ENCODE measurements at places on chromosomes 16 and 17.

GRCh38 chr17:16888413-16889087 lies 83.4 kb downstream of the TNFRSF13B start:
- no peak for DNase-seq

- no peak for DNase-seq
Measured at GRCh38 chr17:48760411-48760810, 31.9 kb upstream of the HOXB13 start.

DNA sequence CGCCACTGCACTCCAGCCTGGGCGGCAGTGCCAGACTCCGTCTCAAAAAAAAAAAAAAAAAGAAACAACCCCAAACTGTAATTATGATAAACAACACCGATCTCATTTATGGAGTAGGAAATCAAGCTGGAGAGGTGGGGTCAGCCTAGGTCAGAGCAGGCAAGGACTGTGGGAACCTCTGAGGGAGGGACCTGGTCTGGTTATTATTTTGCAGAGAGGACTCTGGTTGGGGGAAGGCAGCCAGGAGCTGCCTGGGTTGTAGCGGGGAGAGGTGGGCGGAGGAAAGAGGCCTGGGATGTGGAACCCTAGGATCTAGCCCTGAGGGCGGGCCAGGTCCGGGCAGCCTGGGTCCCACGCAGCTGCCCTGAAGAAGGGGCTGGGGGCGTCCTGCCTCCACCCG lies 10.9 kb upstream of the HS3ST6 start:
- peak; percentile 16 for DNase-seq

DNA sequence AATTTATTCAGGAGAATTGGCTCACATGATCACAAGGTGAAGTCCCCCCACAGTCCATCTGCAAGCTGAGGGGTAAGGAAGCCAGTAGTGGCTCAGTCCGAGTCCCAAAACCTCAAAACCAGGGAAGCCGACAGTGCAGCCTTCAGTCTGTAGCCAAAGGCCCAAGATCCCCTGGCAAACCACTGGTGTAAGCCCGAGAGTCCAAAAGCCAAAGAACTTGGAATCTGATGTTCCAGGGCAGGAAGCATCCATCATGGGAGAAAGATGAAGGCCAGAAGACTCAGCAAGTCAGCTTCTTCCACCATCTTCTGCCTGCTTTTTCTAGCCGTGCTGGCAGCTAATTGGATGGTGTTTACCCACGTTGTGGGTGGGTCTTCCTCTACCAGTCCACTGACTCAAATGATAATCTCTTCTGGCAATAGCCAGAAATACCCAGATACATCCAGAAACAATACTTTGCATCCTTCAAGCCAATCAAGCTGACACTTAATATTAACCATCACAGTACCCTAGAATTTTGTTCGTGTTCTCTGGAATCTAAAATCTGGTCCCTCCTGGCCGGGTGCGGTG lies 40.4 kb downstream of the TMEM114 start:
- DNase-seq, result no peak

- DNase-seq, result no peak
Measured at GRCh38 chr16:667113-667779, 686 bp upstream of the RHOT2 start.

DNA sequence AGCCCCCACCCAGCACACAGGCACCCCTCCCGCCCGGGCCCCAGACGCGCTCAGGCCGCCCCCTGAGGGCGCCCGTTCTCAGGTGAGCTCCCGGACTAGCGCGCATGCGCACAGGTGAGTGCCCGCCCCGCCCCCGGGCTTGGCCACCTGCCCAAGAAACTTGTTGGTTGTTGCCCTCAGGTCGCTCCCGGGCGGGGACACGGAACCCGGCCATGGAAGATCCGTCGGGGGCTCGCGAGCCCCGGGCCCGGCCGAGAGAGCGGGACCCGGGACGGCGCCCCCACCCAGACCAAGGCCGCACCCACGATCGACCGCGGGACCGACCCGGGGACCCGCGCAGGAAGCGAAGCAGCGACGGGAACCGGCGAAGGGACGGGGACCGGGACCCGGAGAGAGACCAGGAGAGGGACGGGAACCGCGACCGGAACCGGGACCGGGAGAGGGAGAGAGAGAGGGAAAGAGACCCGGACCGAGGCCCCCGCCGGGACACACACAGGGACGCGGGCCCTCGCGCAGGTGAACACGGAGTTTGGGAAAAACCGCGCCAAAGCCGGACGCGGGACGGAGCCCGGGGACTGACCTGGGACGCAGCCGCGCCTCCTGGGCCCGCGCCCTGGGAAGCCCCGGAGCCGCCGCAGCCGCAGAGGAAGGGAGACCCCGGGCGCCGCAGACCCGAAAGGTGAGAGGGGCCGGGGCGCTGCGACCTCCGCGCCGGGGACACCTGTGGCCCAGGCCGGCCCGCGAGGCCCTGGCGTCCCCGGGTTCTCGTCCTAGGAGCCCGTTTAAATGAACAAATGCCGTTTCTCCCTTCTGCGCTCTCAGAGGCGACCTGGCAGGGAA lies at the start of gene MARVELD3:
Gene MARVELD3 (plus strand): TSS at position 167 of the 840 bp plus-strand sequence. CDS start 46 bp downstream, at position 213.
- peak; percentile 9 for DNase-seq

- DNase-seq, result peak; percentile 60
Measured at GRCh38 chr17:50931144-50931908, 65.2 kb upstream of the TOB1 start.

- no peak for DNase-seq
Measured at GRCh38 chr17:29039764-29040598, 3.0 kb upstream of the PIPOX start.

- no peak for DNase-seq
Measured at GRCh38 chr16:80990577-80990976, 16.1 kb downstream of the CMC2 start.

GRCh38 chr16:84368308-84368996 lies at the start of gene ATP2C2:
Gene ATP2C2, plus strand, starts transcription at chr16:84368538. Its CDS starts 78 bp downstream, at chr16:84368616.
- DNase-seq, result no peak

- DNase-seq, result no peak
Measured at GRCh38 chr17:82321947-82322466, 4.6 kb upstream of the CD7 start.

GRCh38 chr16:12871784-12872183 lies 29.6 kb upstream of the SHISA9 start:
- no peak for DNase-seq

- DNase-seq, result peak; percentile 46
Measured at GRCh38 chr16:67415872-67416793, at the start of gene ZDHHC1. Gene ZDHHC1, minus strand, starts transcription at chr16:67416477. Its CDS starts 8,702 bp downstream, at chr16:67407775.

- no peak for DNase-seq
Measured at GRCh38 chr16:81243942-81244341, 5.5 kb downstream of the BCO1 start.

GRCh38 chr16:27840311-27841060 lies 223.0 kb downstream of the GSG1L start:
- DNase-seq, result no peak

DNA sequence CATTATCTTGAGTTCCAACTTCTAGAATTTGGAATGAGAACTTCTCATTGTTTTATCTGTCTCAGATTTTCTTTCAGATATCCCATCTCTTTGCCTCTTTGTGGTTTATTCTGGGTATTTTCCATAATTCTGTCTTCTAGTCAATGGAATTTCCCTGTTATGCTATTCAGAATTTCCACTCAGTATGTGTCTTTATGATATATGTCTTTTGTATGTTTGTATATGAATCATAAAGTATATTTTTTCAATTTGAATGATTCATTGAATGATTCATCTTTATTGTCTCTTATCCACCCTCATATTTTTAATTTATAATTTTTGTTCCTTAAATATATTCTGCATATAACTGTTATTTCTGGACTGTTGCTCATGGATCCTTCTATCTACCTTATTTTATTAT lies 729.7 kb upstream of the GOT2 start:
- no peak for DNase-seq

GRCh38 chr16:88650749-88651275 lies at the start of gene CYBA:
Gene CYBA, minus strand, starts transcription at chr16:88651053. Its CDS starts 40 bp downstream, at chr16:88651013.
- DNase-seq, result peak; percentile 90

DNA sequence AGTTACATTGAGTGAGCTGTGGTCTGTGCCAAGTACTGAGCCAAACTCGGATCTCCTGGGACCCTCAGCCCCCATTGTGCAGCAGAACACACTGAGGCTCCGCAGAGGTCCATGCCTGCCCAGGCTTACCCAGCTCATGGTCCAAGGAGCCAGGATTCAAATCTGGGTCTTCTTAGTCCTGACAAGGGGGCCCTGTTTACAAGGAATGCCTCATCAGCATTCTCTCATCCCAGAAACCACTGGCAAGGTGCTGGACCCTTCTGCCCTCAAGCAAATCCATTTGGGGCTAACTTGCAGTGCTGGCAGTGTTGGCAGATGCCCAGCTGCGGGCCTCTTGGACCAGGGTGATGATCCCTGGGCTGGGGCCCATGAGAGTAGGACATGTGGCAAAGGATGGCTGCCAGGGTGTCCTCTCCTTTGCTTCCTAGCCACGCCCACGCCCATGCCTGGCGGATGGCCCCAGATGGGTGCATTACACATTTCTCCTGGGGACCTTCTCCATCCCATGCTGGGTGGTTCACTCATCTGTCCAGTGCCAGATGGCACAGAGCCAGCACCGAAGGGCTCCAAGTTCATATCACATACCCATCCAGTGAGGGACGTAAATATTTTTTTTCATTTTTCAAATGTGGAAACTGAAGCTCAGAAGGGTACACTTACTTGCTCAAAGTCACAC lies 117.7 kb downstream of the CMIP start:
- DNase-seq, result no peak

DNA sequence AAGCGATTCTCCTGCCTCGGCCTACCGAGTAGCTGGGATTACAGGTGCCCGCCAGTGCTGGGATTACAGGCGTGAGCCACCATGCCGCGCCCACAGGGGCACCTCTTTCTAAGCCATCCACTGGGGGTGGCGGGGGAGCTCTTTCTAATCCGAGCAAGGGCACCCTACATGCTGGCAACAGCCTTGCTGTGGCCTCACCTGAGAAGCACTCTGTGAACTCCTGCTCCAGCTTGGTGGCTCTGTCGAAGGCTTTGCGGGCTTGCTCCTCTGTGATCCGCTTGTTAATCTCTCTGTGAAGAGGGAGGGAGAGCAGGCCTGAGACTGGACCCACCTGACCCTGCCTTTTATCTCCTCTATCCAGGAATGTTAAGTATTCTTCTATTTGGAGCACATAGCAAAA lies 11.9 kb upstream of the ASGR1 start:
- DNase-seq, result no peak

DNA sequence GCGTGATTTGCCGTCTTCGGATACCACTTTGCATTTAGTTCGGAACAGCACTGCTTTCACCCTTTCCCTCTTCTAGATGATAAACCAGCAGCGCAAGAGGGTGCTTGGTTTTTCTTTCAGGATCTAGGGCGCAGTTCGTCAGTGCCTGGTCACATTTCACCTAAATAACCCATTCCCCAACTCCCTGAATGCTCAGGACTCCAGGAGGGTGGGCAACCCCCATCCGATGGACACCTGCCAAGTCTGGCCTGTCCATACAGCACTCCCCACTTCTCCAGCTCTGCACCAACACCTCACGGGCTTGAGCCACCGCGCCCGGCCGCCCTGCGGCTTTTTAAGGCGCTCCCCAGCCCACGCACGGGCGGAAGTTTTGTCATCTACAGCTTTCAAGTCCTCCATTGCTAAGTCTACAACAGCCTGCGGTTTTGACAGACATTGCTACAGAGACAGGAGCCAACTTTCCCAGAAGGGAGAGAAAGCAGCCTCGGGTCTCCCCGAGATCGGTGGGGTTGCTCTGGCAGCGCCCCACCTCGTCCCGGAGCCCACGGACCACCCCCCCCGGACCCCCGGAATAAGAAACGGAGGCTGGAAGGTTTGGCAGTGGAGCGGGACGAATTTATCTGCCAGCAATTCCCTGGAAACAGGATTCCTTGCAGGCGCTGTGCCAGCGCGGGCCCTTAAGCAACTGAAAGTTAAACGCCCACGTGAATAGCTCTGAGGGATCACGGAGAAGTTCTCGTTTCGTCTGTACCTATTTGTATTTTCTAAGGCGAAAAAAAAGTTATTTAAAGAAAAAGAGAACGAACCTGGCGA lies 38.6 kb upstream of the SLFN13 start:
- peak; percentile 74 for DNase-seq

DNA sequence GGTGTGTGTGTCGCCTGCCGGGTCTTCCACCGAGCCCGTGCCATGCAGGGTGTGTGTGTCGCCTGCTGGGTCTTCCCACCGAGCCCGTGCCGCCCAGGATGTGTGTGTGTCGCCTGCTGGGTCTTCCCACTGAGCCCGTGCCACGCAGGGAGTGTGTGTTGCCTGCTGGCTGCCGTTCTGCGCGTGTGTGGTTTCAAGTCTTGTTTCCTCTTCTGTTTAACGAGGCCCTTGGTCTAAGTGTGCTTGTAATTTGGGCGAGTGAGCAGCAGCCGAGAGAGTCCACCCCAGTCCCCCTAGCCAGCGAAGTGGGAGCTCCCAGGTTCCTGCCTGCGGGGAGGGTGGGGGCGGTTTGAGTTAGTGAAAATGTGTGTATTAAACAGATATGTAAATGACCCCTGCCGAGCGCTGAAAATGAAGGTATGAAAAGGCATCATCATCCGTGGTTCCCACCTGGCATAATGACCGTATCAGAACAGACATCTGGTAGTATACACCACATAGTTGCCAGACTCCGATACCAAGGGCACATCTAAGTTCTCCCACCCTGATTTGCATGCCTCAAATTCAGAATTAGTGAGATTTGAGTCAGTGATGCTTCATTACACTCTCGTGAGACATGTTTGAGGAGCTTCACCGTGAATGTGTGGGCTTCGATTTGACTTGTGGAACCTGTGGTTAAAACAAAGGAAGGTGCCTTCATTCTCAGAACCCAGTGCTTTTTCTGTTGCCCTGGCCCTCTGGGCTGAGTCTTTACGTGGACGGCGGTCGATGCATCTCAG lies 114.5 kb upstream of the CHMP6 start:
- DNase-seq, result peak; percentile 38

- no peak for DNase-seq
Measured at GRCh38 chr17:29929006-29929532, 959 bp downstream of the SSH2 start.

- no peak for DNase-seq
Measured at GRCh38 chr16:80948886-80949493, 57.7 kb downstream of the CMC2 start.

DNA sequence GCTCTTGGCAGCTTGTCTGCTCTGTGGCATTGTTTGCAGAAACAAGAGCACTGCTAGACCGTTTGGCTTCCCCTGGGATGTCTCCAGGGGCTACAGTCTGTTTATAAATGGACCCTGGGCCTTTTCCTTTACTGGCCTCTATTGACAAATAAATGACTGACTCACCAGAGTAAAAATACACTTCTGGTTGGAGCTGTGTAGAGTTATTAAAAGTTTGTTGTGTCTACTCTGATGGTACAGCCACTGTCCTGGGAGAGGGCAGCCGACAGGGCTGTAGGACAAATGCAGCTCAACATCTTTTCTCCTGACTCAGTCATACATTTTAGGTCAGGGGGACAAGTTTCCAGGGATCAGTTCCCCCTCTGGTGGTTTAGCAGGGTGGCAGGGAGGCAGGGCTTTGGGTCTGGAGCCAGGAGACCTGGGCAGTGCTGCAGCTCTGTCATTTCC lies 30.0 kb downstream of the FOXL1 start:
- no peak for DNase-seq
